Stimulated activated CD4-positive, alpha-beta T cell treated with anti-CD3 and anti-CD28 coated beads, Interleukin-4, amount 100 ng/mL, for 48 hours (primary cell): ENCODE measurements at places on chromosomes 7 and 10.
A peak's percentile ranks its signal among the peaks of the same experiment; 100 is the strongest.

- DNase-seq: no peak
Observed at GRCh38 chr10:75021379-75022249, 89.8 kb upstream of the SAMD8 start.

- no peak for DNase-seq
Observed at GRCh38 chr10:132066186-132066585, 440 bp downstream of the JAKMIP3 start.

- DNase-seq: peak; percentile 29
Observed at GRCh38 chr7:50632561-50633413, 67.6 kb upstream of the DDC start.

GRCh38 chr10:53606981-53607380 lies 834.4 kb upstream of the MBL2 start:
- no peak for DNase-seq

GRCh38 chr10:63264617-63265221 lies 131.6 kb downstream of the NRBF2 start:
- no peak for DNase-seq

DNA sequence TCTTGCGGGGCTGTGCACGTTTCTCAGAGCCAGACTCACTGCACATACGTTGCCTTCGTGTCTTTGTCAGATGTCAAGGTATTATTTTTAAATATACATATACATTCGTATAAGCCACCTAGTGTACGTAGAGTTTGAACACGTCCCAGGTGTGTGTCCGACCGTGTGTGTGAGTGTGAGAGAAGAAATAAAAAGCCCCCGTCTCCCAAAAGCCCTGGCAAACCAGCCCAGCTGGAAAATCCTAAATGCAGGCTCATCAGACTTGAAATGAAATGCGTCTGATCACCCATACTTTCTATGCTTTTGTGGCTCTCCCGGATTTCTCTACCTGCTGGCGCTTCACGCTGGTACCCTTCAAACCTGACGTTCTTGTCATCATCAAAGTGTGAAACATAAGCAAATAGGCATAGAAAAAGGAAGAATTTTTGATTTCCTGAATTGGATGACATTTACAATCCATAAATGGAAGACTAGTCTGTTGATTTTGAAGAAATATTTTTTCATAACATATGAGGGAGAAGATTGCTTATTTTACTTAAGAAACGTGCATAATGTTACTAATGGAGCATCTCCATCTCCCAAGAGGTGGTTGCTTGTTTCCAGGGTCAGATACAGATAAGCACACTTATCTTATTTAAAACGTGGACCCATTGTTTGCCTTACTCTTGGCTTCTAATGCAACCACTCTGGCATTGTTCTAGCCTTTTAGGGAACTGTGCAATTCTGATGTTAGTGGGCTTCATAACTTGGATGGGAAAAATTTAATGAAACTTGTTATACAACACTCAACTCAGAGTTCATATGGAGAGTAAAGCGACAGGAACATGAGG lies 971 bp downstream of the PRKG1 start:
- DNase-seq: no peak

DNA sequence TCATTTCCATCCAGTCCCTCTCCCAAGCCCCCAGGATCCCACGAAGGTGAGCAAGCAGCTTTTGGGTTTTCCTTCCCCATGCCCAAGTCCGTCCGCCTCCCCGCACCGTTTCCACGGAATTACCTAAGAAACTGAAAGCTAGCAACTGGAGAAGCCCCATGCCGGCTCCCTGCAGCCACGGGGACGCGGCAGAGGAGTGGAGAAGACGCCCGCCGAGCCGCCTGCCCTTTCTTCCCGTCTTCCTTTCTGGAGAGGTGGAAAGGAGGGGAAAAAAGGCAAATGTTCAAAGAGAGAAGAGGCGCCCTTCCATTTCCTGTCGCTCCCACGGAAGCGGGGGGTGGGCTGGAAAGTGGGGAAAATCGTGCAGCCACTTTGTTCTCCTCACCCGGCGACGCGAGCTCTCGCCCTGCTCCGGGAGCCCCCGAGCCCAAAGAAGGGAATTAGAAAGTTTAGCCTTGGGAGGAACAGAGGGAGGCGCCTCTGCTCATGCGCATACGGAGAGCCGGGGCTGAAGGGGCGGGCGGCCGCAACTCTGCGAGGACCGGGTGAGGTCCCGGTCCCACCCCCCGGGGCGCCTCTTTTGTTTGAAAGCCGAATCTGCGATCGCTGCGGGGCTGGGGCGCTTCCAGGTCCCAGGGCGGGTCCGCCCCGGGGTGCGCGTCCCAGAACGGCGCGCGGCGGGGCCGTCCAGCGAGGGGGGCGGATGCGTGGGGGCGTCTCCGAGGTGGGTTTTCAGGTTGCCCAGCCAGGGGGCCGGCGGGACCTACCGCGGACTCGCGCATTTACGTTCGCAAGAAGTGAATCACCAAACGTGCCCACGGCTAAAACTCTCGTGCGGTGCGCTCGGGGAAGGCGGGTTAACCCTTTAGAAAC lies at the start of gene LAMB1:
TSS of gene LAMB1 (minus strand) at position 436 of the 873 bp plus-strand sequence. CDS start at position 160, 276 bp downstream.
- no peak for DNase-seq

DNA sequence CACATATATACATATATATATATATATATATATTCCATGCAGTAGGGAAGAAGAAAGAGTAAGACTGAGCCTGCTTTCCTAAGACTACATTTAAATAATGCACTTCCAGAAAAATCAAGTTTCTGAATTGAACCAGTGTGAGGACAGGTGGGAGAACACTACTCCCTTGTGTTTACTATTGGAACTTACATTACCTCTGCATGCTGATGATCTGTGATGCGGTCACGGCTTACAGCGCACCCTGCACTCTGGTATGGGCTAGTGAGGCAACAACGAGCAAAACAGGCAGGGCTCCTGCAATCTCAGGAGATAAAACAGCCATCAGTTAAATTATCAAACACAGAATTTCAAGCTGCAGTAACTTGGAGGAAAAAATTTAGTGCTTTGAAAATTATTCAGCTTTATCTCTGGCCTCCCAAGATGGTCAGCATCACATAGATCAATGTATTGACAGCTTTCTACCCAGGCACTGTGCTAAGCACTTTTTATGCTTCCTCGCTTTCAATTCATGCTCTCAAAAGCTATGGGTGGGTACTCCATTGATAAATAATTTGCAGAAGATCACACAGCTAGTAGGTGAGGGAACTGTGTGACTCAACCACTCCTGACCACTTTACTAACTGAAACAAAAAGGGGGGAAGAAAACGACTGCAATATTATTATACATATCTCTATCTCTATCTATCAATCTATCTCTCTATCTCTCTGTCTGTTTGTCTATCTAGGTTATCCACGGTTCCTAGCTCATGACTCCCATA lies 20.5 kb upstream of the SLC16A12 start:
- DNase-seq: no peak

- DNase-seq: no peak
Observed at GRCh38 chr10:23200997-23201652, 9.0 kb downstream of the PTF1A start.

- DNase-seq: no peak
Observed at GRCh38 chr10:69413221-69413865, 3.4 kb downstream of the TACR2 start.

DNA sequence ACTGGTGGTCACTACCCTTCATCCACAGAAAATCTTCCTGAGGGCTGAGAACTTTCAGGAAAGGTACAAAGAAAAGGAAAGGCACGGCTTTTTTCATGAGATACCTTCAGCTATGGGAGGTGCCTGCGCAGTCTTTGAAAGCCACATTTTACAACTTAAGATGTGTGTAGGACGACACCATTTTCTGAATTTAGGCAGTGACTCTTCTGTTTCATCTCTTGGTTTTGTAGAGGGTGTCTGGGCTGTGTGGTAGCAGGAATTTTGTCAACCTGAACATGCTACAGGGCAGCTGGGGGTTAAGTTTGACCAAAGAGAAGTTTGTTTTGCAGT lies 138.1 kb downstream of the NRP1 start:
- DNase-seq: no peak

DNA sequence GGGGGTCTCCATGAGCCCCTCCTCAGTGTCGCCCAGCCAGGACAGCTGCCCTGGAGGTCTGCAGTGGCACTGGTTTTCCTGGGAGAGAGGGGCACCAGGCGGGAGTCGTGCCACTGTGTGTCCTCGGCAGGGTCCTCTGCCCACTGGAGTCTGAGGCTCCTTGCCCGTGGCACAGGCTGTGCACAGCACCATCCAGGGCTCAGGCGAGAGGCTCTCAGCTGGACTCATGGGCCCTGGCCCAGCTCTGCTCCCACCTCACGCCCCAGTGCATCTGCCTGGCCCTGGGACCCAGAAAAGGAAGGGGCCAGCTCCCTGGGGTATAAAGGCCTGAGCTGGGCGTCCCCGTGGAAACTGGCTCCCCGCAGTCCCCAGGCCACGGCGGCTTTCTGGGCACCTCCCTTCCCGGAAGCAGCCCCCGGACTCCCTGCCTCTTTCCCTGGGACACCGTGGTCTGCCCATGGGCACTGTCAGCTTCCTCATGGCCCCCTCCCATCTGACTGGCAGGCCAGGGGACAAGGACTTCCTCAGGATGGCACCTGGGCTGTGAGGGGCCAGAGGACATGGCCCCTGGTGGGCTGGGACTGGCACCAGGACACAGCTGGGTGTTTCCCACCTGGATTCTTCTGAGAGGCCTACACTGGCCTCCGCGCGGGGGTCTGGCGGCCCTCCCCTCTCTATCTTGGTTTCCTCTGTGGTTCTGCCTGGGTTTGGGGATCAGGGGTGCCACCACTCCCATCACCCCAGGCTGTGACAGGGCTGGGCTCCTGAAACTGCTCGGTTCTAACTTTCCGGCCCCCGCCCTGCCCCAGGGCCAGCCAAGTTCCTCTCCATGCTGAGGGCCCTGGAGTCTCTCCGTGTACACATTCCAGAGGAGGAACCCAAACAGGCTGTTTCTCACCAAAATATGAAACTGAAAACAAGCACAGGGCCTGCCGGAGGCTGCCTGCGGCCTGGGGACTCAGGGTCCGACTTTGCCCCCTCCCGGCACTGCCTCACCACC lies 5.5 kb downstream of the FOXL3 start:
- DNase-seq: no peak

DNA sequence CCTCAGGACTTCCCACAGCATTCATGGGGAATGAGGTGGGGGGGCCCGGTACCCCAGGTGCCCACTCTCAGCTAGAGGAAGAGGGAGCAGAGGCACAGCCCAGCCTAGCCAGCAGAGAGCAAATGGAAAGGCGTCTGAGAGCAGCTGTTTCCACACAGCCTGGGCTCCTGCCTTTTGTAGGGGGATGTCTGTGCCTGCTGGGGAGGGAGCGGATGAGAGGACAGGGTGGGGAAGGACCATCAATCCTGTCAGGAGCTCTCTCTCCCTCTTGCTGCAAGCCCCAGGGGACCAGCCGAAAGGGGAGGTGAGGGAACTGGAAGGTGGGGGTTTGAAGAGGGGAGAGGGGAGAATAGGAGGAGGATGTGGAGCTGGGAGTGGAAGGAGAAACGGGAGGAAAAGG lies at the start of gene PKD2L1:
TSS of gene PKD2L1 (minus strand) at position 150 of the 400 bp plus-strand sequence. CDS start at position 25, 125 bp downstream.
- no peak for DNase-seq
